ENCODE measurements at places on chromosomes 1 and 21.

DNA sequence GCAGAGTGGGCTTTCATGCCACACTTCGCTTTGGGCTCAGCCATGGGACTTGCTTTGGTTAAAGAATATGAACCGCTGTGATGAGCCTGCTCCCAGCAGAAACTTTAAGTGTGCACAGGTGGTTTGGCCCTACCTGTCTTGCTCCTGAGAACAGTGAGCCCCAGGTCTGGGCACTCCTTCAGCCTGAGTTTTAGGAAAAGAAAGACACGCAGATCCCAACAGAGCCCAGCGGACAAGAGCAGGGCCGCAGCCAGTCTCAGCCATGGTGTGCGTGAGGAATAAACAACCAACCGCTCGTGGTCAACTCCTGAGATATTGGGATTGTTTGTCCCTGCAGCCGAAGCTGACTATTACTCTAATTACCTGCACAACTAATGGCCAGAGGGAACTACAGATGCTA is 217.1 kb upstream of the C1orf174 start:
- DNase-seq = no peak

GRCh38 chr21:33543505-33544129 is 779 bp downstream of the SON start:
- peak; percentile 79 for DNase-seq

- DNase-seq = no peak
Measured at GRCh38 chr1:214002472-214002871, 14.7 kb downstream of the PROX1 start.

GRCh38 chr1:24338447-24338846 is 19.3 kb downstream of the GRHL3 start:
- no peak for DNase-seq

- no peak for DNase-seq
Measured at GRCh38 chr1:2273401-2274090, 45.4 kb downstream of the SKI start.

- no peak for DNase-seq
Measured at GRCh38 chr1:201198598-201198997, 8.0 kb downstream of the IGFN1 start.

All from hematopoietic multipotent progenitor cell treated with erythropoietin and hydrocortisone succinate and interleukin-3 and kit ligand, for 6 days (in vitro differentiated cells).